ENCODE measurements at places on chromosomes 12 and 14.

DNA sequence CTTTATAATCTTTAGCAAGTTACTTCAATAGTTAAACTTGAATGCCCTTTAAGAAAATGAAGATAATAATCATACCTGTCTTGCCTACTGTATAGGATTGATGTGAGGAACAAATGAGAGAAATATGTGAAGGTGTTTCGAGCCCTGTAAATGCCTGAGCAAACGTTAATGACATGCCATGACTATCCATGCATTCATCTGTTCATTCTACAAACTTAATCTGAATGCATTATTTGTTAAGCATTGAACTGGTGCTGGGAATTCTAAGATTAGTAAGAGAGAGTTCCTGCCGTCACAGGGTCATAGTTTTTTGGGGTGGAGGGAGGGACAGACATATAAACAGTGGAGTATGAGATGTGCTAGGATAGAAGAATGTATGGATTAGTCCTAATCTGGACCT lies 111.5 kb upstream of the PRICKLE1 start:
- DNase-seq: no peak

- peak; percentile 78 for DNase-seq
Measured at GRCh38 chr12:132523576-132524331, 33.8 kb downstream of the FBRSL1 start.

DNA sequence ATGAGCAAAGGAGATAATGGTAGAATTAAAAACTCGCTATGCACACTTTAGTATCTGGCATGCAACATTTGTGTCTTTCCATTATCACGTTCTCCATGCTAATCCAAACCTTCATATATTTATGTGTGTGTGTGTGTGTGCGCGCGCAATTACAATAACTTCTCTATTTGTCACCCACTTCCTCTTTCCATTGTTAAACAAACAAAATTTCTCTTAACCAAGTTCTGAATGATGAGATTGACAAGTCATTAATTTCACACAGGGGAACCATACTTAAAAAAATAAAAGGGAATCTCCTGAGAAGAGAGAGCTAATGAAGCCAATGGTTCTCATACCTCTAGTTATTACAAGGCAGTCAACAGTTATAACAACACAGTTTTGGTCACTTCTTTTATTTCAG lies 575.9 kb upstream of the MDGA2 start:
- no peak for DNase-seq

DNA sequence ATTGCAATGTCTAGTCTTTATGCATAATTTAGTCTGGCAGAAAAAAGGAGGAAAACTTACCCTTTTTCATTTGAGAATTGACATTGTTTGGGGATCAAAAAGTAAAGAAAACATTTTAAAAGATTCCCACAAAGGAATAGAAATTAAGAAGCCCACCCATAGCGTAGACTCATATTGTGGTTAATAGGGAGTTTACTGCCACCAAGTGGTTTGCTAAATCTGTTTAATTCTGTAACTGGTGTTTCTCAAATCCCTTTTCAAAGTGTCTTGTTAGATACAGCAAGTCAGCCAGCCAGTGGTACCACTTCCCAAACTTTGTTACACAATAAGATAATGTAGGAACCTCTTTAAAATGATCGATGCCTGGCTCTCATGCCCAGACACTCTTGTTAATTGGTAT lies 180.3 kb downstream of the IPO8 start:
- no peak for DNase-seq

DNA sequence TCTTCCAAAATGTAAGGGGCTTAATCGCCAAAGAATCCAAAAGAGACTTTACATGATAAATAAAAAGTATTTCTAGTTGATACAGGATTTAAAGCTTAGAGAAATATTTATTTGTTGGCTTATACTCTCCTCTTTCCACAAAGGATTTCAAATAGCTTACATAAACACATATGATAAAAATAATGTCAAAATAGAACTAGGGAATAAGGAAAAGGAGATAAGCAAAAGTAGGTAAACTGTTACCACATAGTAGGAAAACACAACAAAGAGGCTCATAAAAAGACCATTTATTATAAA lies 387.0 kb downstream of the EGLN3 start:
- no peak for DNase-seq

DNA sequence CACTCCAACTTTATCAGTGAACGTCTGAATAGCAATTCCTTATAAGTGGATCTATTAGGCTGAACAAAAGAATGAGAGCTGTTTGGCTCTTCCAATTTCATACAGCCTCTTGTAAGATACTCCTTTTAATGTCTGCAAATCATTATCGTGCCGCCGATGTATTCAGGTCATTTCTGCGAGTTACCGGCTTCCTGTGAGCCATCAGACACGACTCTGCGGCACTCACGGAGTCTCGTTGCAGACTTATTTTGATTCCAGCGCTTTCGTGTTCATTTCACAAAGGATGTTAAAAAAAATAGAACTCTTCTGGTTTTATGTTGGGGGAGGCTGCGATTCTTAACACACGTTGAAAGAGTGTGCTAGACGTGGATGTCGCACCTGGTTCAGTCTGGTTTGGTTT lies 106.6 kb downstream of the GLT1D1 start:
- DNase-seq: no peak

Measured in CD4-positive, alpha-beta T cell (primary cell).